Caudate nucleus (tissue), 63 donors: ENCODE measurements at places on chromosomes 1 and 21.

GRCh38 chr1:193335806-193336428 is 149.5 kb upstream of the B3GALT2 start:
- DNase-seq, result no peak

DNA sequence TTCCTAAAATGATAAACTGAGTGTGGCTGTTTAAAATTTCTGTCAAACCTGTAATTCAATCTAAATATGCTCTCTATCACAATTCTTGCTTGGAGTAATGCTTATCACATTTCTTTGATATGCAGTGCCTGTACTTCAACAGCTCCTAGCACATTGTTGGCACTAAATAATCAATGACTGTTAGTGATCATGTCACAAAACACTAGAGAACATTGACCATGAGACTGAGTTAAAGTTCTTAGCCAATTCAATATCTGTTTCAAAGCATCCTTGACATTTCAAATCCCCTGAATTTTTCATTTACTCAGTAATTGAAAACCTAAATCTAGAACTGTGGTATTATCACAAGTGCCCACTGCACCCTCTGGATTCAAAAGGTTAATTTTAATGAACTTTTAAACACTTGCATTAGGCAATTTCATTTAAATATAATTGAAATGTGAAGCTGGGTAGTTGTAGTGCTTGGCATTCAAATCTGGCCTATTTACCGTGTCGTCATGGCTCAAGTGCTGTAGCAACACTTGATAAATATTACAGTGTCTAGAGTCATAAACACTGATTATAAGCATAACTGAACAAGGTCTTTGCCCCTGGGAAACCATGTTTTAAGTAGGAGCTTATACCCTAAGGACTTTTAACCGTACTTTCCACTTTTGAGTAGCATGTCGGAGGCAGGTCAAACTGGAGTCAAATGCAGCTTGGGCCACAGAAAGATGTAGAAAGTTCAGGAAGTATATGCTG is 143.6 kb downstream of the LRRC7 start:
- no peak for DNase-seq

DNA sequence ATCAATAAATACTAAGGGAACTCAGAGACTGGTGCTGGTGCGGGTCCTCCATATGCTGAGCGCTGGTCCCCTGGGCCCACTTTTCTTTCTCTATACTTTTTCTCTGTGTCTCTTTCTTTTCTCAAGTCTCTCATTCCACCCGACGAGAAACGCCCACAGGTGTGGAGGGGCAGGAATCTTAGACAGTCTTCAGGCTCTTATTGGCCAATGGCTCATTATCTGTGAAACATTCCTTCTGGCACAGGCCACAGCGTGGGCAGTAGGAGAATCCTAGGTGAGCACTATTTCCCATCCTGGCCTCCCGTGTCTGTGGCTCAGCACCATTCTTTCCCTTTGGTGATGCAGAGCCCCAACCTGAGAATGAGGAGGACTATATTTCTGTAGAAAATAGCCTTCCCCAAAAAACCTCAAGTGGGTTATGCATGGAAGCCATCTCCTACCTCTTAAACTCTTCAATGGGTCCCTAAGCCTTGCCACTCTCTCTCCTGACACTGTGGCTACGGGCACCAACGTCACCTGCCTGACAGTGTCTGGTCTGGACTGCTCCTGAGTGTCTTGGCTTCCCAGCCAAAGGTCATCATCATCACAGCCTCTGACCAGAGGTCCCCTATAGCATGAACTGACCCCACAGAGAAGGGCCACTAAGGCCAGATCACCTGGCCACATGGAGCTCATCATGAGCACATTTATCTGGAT is 6.2 kb upstream of the SLAMF1 start:
- no peak for DNase-seq

- no peak for DNase-seq
Measured at GRCh38 chr1:114668784-114669561, 876 bp downstream of the DENND2C start.

DNA sequence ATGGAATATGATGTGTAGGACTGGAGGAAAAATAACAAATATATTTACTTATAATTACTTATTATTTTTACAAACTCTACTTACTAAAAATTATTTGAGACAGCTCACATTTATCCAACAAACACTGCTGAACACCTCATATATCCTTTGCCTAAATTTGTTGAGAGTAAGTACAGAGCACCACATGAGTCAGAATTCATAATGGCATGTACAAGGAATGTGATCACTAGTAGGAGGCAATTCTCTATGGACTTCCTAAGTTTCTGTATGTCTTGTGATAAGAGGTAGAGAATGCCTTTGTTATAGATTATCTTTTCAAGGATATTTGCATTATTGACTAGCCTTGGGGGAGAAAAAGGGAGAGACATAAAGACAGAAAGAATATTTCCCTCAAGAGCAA is 8.2 kb upstream of the ST6GALNAC3 start:
- no peak for DNase-seq

GRCh38 chr1:55443175-55443915 is 228.2 kb upstream of the USP24 start:
- DNase-seq, result no peak

DNA sequence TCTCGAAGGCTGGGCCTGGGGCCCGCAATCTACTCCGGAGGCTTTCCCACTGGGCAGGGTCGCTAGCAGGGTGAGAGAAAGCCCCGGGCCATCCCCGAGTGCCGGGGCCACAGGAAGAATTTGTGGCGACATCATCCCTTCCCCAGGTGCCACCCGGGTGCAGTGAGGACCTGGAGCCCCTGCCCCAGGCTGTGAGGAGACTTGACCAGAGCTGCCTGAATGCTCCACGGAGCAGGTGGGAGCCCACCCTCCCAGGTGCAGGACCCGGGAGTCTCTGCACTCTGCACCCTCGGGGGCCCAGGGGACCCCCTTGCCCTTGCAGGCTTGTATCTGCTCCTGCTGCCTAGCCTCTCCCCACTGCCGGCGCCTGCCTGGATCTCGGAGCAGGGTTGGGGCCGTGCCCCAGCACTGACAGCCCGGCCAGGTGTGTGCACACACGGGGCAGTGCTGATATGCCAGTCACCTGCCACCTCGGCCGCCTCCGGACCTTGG is 67.5 kb upstream of the RGS7 start:
- DNase-seq, result no peak

DNA sequence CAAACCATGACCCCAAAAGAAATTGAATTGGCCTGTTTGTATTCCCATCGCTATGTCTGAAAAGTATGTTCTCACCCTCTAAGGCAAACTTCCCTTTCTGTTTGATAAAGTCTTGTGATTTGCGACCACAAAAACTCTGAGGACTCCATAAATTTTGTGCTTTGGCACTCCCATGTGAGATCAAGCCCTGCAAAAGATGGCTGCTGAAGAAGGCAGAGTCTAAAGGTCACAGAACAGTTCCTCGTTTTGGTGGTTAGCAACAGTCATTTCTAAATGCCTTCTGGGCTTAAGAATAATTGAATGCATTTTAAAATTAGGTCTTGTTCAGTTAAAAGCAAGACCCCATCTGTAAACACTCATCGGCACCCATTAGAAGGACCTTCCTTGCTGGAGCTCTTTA is 441.6 kb downstream of the OMA1 start:
- DNase-seq, result no peak

DNA sequence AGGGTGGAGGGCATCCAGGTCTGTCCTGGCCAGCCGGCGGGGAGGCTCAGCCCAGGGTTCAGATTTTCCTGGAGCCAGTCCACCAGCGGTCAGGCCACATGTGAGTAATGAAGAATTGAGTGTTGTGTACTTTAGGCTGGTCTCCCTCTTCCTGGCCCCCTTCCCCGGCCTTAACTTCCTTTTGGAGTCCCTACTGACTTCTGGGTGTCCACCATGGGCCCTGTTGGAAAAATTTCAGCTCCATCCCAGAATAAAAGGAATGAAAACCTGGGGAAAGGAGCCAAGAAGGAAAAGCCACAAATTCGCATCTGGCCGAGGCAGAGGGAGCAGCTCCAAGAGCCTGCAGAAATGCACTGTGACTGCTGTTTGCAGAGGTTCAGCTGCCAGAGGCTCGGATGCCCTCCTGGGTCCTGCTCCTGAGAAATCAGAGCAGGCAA is 35.5 kb upstream of the HHAT start:
- no peak for DNase-seq

- DNase-seq, result no peak
Measured at GRCh38 chr1:226541231-226541630, 7.3 kb upstream of the STUM start.

DNA sequence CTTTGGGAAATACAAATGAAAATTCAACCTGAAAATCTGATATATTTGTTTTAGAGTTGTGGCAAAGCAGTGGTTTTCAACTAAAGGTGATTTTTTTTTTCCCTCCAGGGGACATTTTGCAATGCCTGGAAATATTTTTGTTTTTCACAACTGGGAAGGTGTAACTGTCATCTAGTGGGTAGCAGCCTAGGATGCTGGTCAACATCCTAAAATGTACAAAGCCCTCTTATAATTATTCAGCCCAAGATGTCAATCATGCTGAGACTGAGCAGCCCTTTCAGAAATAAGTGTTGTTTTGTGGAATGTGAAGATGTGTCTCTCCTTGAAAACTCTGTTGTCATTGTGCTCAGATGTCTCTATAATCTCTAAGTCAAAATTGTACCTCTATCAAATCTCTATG is 95.2 kb upstream of the NCAM2 start:
- no peak for DNase-seq

DNA sequence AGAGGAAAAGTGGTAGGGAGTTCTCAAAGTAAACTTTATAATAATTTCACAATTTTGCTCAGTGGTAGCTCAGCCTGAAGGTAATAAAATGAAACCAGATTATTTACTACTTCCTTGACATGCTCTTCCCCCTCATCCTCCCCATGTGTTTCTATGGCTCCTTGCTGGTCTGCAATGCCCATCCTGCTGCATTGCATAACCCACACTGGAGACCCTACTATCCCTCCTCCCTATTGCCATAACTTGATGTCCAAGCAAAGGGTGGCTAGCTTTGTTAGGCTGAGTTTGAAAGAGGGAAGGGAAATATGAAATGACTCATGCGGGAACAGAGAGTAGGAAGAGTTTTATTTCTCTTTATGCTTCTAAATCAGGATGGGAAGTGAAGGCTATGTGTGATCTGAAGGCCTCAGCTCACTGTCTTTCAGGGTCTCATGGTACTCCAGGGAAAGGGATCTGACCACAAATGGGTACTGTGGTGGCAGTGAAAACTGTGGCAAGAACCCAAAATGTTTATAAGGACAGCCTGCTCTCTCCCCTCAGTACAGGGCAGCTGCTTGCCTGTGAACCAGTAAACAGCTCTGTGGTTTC is 36.4 kb upstream of the HSD17B7 start:
- no peak for DNase-seq

- DNase-seq, result no peak
Measured at GRCh38 chr1:232521660-232522059, 108.3 kb downstream of the SIPA1L2 start.

DNA sequence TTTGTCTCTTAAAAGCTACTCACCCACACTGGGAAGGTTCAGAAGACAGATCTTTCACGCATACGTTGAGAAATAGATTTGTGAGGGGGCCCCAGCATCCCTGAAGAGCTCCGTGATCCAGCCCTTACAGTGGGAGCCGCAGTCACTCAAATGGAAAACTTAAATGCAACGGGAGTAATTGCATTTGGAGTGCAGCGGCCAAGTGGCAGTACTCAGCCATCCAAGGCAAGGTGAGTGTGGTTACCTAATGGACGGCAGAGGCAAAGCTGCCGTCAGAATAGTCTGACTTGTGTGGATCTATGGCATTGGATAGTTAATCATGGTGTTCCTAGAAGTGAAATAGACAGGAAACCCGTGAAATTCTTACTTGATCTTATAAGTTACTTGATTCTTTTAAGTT is 5.1 kb downstream of the SPSB1 start:
- DNase-seq, result no peak

DNA sequence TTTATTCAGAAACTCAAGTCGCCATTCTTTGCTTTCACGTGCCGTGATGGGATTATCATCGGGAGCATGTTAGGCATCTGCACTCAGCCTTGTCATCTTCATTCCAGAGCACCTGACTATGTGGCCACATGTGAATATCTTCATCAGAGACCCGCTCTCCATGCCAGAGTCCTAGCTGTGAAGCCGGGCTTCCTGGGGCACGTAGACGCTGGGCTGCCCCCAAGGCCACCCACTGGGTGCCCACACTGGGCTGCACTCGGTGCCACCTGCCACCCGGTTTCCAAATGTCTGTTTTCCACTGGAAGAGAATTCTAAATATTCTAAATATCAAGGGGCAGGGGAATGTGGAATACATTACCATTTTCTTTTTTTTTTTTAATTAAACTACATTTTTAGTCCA is 43.8 kb downstream of the SLC37A1 start:
- no peak for DNase-seq

GRCh38 chr1:235763962-235764361 is 102.7 kb downstream of the LYST start:
- DNase-seq, result no peak

GRCh38 chr1:188022661-188023060 is 1193.9 kb downstream of the PLA2G4A start:
- no peak for DNase-seq

DNA sequence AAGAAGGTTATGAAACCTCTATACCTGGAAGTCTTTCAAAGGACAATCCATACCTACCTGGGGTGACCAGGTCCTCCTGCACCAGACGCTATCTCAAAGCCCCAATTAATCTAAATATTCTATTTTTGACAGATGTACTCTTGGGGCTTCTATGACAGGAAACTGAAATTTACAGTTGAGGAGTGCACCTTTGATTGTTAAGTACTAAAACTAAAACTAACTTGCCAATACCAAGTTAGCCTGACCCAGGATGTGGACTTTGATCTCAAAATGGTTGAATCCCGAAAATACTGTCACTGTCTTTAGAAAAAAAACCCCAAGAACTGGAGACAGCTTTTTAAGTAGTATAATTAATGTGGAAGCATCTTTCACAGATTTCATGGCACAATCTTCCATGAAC is 162.4 kb downstream of the TTLL7 start:
- DNase-seq, result no peak

- DNase-seq, result no peak
Measured at GRCh38 chr21:39182484-39183271, 573 bp downstream of the PSMG1 start.

DNA sequence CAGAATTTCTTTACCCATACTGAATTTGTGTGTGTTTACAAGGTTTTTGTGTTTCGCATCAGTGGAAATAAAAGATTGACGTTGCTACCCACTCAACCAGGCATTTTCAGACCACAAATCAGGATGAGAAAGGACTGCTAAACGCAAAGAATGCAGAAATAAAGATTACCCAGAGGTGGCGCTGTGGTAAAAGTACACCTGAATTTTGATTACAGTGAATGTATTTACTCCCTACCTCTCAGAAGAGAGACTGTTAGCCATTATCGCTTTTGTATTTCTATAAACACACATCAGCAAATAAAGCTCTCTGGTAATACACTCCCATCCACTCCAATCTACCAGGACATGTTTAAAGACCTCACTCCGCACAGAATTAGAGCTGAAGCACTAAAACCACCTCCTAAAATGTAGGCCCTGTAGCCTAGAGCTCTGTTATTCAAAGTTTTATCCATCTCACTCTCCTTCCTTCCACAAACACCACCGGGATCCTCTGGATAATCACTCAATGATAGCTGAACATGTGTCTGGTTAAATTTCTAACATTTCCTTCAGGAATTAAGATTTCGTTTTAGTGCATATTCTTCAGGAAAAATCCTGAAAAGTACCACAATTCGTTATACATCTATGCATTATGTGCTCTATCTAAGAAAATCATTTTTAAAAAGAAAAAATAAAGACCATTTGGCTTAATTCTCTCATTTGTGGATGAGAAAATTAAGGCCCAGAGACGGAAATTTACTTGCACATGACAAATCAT is 2.5 kb upstream of the LMO4 start:
- no peak for DNase-seq

GRCh38 chr21:44416193-44416592 is 39.1 kb upstream of the LRRC3 start:
- no peak for DNase-seq
